GM23338 (cell line): ENCODE measurements at places on chromosomes 3 and 15. TPM values are rescaled to one million over a fixed set of nuclear protein-coding genes. Genes with fewer than 3 reads are reported as not detected.

DNA sequence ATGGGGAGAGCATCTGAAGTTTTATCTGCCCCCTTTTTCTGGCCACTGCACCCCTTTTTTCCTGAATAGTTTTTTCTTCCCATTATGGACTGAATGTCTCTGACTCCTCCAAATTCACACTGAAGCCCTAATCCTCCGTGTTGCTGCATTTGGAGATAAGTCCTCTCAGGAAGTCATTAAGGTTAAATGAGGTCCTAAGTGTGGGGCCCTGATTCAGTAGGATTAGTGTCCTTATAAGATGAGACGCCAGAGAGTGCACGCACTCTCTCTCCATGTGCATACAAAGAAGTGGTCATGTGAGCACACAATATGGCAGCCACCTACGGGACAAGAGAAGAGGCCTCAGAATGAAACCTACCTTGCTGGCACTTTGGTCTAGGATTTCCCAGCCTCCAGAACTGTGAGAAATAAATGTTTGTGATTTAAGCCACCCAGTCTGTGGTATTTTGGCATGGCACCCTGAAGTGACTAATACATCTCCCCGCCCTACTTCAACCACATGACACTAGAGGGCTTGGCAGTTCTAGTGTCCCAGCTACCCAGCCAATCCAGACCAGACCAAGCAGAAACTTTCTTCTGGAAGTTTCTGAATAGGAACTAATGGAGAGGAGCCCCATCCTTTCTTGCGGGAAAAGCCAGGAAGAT lies 191.3 kb downstream of the PDE8A start:
- H3K27ac ChIP-seq, result no peak overlapping the region
- 0 out of 2 replicates have a peak, but pooled peaks cover 3% of the 10 kb centered on the region for H3K36me3 ChIP-seq
- no peaks in the 10 kb centered on the region for H3K27me3 ChIP-seq
- H3K4me3 ChIP-seq, result no peak overlapping the region

- DNase-seq, result no peak
- H3K27me3 ChIP-seq, result no peaks in the 10 kb centered on the region
- H3K4me1 ChIP-seq, result no peaks in the 10 kb centered on the region
- H3K4me3 ChIP-seq, result no peak overlapping the region
These were observed 26.9 kb upstream of the LDHAL6B start for GRCh38 chr15:59179717-59180116.

DNA sequence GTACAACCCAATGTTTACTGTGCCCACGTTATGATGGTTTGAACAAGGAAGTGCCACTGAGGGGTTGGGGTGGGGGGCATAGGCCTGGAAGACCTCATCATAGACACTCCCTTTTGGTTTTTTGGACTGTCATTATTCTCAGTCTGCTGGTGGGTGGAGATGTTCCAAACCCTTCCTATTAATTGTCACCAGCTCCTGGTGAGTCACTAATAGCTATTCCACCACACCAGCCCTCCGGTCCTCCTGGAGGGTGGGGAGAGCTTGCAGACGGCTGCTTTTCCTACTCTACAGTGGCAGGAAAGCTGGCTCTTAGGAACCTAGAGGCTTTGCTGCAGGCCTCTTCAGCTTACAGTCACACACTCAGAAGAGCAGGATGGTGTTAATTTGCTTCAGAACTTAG lies 9.0 kb upstream of the COPG1 start:
- H3K4me1 ChIP-seq, result no peaks in the 10 kb centered on the region
- no peak overlapping the region for H3K4me3 ChIP-seq
- H3K36me3 ChIP-seq, result no peaks in the 10 kb centered on the region
- DNase-seq, result no peak

- no peak overlapping the region for H3K27ac ChIP-seq
- peak; percentile 36 for DNase-seq
- H3K36me3 ChIP-seq, result no peaks in the 10 kb centered on the region
- no peaks in the 10 kb centered on the region for H3K27me3 ChIP-seq
- no peak overlapping the region for H3K4me3 ChIP-seq
These were observed 2.6 kb upstream of the IL20RB start for GRCh38 chr3:136954980-136955780.

DNA sequence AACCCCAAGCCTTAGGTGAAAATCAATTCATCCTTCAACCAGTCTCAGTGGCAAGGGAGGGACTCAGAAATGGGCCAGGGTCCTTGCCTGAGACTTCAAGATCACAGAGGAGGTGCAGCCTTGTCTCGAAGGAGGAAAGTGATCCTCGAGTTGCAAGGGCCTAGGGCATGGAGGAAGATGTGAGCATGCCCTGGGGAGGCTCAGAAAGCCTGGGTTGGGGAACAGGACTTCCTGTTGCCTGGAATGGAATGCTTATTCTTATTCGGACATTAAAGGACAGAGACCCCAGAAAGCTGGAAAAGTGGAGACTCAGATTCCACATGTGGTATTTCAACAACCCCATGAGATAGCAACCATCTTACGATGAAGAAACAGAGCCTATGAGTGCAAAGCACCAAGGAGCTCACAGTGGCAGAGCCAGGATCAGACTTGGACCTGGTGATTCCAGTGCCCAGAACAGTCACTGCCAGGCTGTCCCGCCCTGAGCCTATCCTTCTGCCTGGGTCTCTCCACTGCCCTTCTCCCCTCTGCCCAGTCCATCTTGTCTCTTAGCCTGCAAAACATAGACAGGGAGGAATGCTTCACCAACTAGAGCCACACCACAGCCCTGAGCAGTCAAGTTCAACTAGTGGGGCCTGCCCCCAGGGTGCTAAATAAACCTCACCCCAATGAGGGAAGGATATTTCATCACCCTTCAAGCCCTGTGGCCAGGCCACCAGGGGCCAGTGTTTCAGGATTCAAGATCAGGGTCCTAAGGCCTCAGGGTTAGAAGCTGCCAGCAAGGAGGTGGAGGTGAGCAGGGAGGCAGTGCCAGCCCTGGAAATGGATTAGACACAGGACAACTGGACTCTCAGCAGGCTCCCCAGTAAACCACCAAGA lies 21.9 kb downstream of the DAPK2 start:
- H3K4me3 ChIP-seq, result no peak overlapping the region
- peaks cover 16% of the 10 kb centered on the region for H3K4me1 ChIP-seq
- DNase-seq, result peak; percentile 34

GRCh38 chr3:107432646-107433045 lies 55.4 kb downstream of the CCDC54 start:
- H3K4me3 ChIP-seq, result peak overlapping the region; percentile 60
- no peaks in the 10 kb centered on the region; the same call in 1 of the 2 replicates for H3K4me1 ChIP-seq
- peaks cover 34% of the 10 kb centered on the region for H3K27me3 ChIP-seq
- H3K36me3 ChIP-seq, result no peaks in the 10 kb centered on the region
- DNase-seq, result no peak

DNA sequence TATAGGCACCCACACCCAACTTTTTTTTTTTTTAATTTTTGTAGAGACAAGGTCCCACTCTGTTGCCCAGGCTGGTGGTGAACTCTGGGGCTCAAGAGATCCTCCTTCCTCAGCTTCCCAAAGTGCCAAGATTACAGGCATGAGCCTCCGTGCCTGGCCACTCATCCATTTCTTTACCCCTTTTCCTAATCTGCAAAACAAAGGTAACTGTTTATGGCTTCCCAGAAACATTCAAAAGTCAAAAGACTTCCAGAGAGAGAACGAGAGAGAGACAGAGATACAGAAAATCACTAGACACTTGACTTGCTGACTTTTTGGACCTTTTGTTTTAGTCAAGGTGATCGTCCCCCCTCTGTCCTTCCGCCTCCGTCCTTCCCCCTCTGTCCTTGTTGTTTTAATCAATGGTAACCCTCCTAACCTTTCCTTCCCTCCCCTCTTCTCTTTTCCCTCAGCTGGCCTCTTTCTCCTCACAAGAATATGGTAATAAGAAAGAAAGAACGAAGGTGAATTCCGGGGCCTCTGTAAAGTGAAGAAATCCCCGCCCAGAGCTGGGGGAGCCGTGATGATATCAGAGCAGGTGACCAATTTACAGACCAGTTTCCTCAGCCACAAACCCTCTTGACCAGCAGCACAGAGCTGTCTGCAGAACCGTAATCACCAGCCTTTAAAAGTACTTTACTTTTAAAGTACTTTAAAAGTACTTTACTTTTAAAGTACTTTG lies 21.9 kb downstream of the KLHL6 start:
- H3K27ac ChIP-seq, result no peak overlapping the region
- H3K36me3 ChIP-seq, result no peaks in the 10 kb centered on the region
- peaks cover 17% of the 10 kb centered on the region for H3K4me1 ChIP-seq
- H3K27me3 ChIP-seq, result peaks cover 18% of the 10 kb centered on the region
- DNase-seq, result peak; percentile 61

GRCh38 chr3:4060064-4060463 lies 243.1 kb upstream of the SETMAR start:
- DNase-seq, result no peak
- H3K27me3 ChIP-seq, result no peaks in the 10 kb centered on the region
- H3K36me3 ChIP-seq, result no peaks in the 10 kb centered on the region

DNA sequence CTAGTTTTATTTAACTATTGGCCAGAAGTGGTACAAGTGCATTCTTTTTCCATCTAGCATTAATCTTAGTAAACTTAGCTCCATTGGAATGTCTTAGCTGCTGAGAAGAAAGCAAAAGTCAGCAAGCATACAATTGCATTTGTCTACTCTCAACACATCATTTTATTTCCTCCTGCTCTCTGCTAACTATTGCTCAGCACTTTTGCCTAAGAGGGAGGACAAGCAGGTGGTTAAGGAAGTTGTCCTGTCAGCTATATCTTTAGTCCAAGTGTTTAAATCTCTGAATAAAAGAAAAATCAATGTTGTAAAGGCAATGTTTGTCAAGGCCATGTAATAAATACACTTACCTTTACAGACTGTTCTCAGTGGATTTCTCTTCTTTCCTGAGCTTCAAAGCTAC lies 51.0 kb downstream of the FHIT start:
- H3K4me3 ChIP-seq, result no peak overlapping the region
- no peak for DNase-seq
- no peak overlapping the region for H3K27ac ChIP-seq
- no peaks in the 10 kb centered on the region for H3K27me3 ChIP-seq

DNA sequence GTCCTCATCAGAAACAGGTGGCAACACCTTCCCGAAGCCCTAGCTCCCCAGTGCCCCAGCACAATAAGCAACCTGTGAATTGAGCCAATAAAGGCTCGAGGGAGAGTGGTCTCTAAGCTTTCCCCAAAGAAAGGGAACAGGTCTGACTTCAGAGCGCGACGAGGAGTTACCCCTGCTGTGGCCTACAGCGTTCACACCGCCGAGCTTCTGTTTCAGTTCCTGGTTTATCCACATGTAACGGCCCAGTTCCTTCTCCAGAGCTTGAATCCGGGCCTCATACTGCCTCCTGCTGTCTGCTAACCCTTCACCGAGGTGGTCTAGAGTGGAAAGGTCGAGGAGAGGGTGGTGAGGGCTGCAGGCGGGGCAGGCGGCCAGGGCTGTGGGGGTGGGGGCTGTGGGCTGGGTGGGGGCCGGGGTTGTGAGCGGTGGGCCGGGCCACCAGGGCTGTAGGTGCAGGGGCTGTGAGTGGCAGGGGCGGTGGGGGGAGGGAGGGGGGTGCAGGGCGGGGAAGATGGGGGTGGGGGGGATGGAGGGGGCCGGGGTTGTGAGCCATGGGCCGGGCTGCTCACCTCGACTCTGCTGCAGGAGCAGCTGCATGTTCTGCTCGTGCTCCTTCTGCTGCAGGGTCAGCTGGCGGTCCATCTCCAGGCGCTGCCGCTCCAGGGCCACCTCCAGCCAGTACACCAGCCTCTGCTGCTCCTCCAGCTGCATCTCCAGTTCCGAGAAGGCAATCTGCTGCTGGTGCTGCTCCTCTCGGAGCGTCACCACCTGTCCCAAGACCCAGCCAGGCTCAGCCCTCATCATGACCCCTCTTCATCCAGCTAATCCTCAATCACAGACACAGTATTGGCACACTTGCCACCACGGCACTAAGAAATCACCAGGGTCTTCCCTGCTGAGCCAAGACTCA lies 26.2 kb downstream of the KIF7 start:
- H3K4me1 ChIP-seq, result no peaks in the 10 kb centered on the region
- no peak overlapping the region for H3K4me3 ChIP-seq
- H3K27ac ChIP-seq, result no peak overlapping the region
- peaks cover 62% of the 10 kb centered on the region for H3K36me3 ChIP-seq

DNA sequence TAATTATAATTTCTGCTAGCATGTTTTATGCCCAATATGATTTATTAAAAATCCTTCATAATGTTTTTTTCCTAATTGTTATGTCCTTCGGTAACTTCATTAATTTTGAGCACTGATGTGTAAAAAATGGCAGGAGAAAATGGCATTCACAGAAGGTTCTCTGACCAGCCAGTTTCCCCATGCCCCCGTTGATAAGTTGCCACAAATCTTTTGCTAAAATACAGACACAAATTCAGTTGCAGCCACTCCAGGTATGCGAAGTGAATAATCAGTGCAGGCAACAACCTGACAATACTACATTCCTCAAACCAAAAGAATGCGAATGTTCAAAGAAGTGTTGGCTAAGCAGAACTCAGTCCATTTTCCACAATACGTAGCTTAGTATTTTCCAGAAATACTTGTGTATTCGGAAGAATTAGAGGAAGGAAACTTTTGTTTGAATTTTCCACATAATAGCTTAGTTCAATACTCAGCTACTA lies 32.7 kb downstream of the CHL1 start:
- DNase-seq, result peak; percentile 56
- H3K36me3 ChIP-seq, result no peaks in the 10 kb centered on the region
- peaks cover 9% of the 10 kb centered on the region for H3K4me1 ChIP-seq
- H3K27ac ChIP-seq, result no peak overlapping the region
- H3K27me3 ChIP-seq, result no peaks in the 10 kb centered on the region

Gene HIGD2B
- 0.45 TPM in 1 of 2 replicates, not detected in the other for polyA plus RNA-seq

Gene CTXND1
- 0.05 TPM in 1 of 2 replicates, not detected in the other for polyA plus RNA-seq
